Naive thymus-derived CD4-positive, alpha-beta T cell (primary cell): ENCODE measurements at places on chromosomes 3 and 15. TPM values are rescaled to one million over a fixed set of nuclear protein-coding genes. Genes with fewer than 3 reads are reported as not detected.

DNA sequence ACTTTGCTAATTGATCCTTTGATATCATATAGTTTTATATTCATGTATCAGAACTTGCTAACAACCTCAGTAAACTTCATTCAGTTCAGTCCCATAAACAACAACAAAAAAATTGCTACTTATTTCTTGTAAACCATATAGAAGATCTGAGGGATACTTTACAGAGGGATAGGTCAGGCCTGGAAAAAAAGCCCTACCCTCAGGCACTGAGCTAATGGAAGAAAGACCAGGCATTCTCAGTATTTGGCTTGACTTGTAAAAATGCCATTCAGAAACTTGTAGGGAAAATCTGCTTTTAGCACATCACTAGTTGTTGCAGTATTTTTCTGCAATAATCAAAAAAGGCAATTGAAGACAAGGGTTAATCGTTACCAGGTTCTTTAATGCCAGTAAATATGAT, 33.1 kb downstream of the ARMC8 start:
- no peak for DNase-seq
- peaks cover 10% of the 10 kb centered on the region for H3K36me3 ChIP-seq
- H3K4me3 ChIP-seq, result no peak overlapping the region
- H3K27me3 ChIP-seq, result no peaks in the 10 kb centered on the region
- H3K4me1 ChIP-seq, result no peaks in the 10 kb centered on the region

The WDR76 gene
- polyA plus RNA-seq, result 7.7 TPM

The LRRN1 gene
- polyA plus RNA-seq, result 1.2 TPM

The ATP13A5 gene
- not detected for polyA plus RNA-seq

DNA sequence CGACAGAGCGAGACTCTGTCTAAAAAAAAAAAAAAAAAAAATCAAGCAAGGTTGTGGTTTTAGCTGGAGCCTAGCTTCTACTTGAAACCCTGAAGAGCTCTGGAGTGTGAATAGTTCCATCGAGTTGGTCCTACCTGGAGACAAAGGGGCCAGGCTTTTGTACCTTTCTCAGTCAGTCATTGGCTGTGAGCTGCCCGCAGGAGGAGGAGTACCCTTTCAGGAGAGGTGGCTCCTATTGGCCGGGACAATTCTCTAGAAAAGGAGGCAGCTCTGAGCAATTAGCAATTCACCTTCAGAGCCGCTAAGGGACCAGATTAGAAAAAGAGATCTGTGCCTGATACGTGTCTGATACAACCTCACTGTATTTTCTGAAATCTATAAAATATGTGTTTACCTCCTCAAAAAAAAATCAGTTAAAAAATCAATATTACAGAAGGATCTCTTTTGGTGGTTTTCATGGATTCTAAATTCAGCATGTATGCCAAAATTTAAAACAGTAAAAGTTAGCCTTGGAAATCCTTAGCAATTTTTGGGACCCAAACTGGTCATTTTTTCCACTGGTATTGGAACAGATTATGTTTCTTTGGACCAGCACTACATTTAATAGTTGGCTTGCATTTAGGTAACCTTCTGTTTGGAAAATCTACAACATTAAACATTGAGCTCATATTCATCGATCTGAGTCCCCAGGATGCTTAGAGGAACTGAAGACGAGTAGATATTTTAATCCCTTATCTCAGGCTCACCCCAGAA, 29.7 kb upstream of the PDCD6IP start:
- no peak overlapping the region for H3K4me3 ChIP-seq
- DNase-seq, result no peak
- no peaks in the 10 kb centered on the region for H3K4me1 ChIP-seq

- no peak overlapping the region for H3K27ac ChIP-seq
- H3K4me1 ChIP-seq, result no peaks in the 10 kb centered on the region
- DNase-seq, result no peak
- H3K27me3 ChIP-seq, result no peaks in the 10 kb centered on the region
- H3K36me3 ChIP-seq, result no peaks in the 10 kb centered on the region
Measured at GRCh38 chr3:147807776-147808175, 398.6 kb downstream of the ZIC1 start.

DNA sequence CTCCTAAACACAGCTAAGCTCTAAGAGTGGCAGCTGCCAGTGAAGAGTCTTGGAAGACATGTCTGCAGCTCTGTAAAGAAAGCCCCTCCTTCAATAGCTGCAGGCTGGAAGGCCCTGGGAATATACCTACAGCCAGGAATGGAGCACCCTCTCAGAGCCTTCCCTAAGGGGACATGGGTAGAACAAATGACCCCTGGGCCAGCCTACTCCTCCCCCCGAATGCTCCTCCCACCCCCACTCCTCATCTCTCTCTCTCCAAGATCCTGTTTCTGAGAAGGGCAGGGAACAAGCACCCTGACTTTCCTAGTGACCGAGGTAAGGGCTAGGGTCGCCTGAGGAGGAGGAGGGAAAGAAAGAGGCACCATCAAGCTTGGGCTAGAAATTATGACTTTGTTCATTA, 20.7 kb downstream of the CPNE4 start:
- no peaks in the 10 kb centered on the region for H3K36me3 ChIP-seq
- H3K27me3 ChIP-seq, result no peaks in the 10 kb centered on the region
- H3K27ac ChIP-seq, result no peak overlapping the region

GRCh38 chr15:68815598-68815997, 5.1 kb downstream of the ANP32A start:
- no peaks in the 10 kb centered on the region for H3K27me3 ChIP-seq
- H3K27ac ChIP-seq, result no peak overlapping the region
- H3K4me3 ChIP-seq, result no peak overlapping the region
- H3K36me3 ChIP-seq, result peaks cover 24% of the 10 kb centered on the region
- DNase-seq, result no peak

DNA sequence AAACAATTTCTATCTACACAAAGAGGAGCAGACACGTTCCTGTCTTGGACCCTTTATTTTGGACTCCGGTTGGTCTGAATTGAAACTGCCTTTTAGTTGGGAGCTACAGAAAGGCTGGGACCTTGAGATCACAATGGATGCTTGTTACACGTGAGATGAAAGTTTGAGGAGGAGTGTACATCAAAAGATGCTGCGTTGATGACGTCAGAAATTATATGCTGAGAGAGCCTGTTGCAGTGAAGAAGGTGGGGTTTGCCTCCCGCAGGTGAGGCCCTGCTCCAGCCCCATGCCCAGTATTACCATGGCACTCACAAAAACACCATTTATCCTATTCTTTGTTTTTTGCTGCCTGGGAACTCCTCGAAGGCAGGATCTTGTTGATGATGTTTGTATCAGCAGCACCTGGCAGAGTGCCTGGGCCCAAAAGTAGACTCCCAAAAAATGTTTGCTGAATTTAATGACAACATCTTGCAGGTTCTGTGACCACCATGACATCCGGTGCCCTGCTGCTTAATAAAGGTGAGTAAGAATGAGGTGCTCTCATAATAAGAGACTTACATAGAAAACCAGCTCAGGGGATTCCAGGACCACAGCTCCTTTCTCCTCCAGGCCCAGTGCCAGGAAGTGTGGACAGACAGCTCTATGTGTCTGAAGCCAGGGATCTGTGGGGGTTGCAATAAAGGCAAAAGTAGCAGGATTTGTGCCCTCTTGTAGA, 136.1 kb upstream of the UBE2E1 start:
- H3K27ac ChIP-seq, result no peak overlapping the region
- no peaks in the 10 kb centered on the region for H3K27me3 ChIP-seq
- DNase-seq, result no peak
- H3K4me3 ChIP-seq, result no peak overlapping the region

- H3K4me3 ChIP-seq, result no peak overlapping the region
- H3K36me3 ChIP-seq, result peaks cover 9% of the 10 kb centered on the region
- no peaks in the 10 kb centered on the region for H3K4me1 ChIP-seq
- no peaks in the 10 kb centered on the region for H3K27me3 ChIP-seq
- no peak overlapping the region for H3K27ac ChIP-seq
Measured at GRCh38 chr3:130669740-130670139, 76.9 kb downstream of the PIK3R4 start.

DNA sequence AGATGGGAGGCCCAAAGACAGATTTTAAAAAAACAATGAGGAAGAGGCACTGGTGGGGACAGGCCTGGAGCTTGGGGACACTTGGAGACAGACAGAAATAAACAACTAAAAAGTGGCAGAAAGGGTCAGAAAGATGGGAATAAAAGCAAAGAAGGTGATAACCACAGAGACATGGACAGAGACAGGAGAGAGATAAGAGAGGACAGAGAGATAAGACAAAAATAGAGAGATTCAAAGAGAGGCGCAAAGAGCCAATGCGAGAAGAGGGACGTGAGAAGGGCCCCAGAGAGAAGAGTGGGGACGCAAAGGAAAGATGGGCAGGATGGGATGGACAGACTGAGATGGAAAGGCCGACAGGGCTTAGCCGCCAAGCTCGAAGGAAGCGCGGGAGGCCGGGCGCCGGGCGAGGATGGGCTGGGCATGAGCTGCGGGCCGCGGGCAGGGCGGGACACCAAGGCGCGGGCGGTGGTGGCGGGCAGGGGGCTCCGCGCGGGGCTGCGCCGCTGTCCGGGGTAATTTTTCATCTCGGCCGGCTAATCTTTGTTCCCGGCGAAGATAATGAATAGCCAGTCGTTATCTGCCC, 3.1 kb upstream of the GATA2 start:
- no peaks in the 10 kb centered on the region for H3K36me3 ChIP-seq
- H3K27me3 ChIP-seq, result peaks cover 10% of the 10 kb centered on the region
- DNase-seq, result peak; percentile 21
- peaks cover 17% of the 10 kb centered on the region for H3K4me1 ChIP-seq
- no peak overlapping the region for H3K4me3 ChIP-seq

The DPPA4 gene
- polyA plus RNA-seq, result 2.2 TPM
